ENCODE measurements at places on chromosomes 7 and 10.

GRCh38 chr7:18133921-18134320 lies 106.3 kb upstream of the PRPS1L1 start:
- DNase-seq: no peak

DNA sequence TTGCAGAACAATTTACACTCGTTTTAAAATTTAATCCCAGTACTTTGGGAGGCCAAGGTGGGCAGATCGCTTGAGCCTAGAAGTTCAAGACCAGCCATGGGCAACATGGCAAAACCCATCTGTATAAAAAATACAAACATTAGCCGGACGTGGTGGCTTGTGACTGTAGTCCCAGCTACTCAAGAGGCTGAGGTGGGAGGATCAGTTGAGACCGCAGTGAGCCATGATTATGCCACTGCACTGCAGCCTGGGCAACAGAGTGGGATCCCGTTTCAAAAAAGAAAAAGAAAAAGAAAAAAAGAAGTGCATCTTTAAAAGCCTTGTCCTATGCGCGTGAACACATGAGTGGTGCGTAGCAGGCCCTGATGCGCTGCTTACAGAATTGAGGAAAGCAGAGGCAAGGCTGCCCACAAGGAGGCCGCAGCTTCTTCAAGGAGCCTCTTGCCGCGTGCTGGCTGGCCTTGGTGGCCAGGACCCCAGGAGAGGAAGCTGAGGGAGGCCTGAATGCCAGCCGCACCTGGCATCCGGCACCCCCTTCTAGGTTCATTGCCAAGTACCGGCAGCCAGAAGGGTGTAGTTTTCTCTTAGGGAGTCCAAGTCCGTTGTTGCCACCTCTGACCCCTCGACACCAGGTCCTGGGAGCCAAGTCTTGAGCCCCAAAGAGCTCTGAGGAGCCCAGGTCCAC lies 124.5 kb downstream of the UBE2H start:
- DNase-seq: no peak

GRCh38 chr7:76267107-76267893 lies 35.2 kb upstream of the HSPB1 start:
- no peak for DNase-seq

GRCh38 chr7:151899513-151900360 lies 22.8 kb upstream of the PRKAG2 start:
- DNase-seq: no peak

DNA sequence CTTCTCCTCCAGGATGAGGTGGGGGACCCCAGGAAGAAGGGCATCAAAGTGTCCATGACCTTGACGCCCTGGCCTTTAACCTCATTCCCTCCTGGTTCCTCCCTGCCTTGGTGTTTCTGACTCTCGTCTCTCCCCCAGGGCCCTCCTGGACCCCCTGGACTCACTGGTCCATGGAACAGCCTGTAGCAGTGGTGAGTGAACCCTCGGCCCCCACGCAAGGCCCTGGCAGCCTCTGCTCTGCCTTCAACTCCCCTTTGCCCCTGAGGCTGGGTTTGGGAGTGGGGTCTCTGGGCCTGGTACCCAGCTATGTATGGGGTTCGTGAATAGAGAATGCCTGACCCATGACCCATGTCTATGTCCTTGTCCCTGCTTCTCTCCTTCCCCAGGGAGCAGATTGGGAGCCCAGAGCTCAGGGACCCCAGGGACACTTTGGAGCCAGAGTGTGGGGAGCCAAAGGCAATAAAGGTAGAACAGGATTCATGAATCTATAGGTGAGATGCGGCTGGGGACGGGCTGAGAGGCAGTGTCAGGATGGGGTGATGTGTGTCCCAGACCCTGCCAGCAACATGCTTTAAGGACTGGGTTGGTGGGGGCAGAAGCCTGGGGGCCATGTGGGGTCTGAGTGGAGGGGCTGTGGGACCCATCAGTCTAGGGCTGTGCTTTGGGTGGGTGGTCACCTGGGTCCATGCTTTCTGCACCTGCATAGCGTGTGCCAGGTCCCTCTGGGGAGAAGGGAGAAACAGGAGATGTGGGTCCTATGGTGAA lies 18.4 kb upstream of the VOPP1 start:
- DNase-seq: no peak

DNA sequence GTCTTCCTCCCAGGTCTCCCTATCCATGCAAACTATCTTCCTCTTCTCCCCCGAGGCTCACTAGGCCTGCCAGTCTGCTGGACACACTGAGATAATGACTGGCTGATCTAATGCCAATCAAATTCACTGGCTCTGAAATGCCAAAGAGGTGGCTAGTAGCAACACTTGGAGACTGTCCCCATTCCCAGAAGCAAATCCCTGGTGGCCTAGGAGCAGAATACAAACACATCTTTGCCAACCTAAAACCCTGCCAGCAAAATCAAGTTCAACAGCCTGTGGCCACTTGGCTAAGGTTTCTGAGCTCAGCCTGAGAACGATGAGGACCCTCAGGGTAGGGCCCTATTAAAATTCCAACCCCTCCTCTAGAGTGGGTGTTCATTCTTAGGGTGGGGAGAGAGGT lies 46.6 kb downstream of the SH3PXD2A start:
- DNase-seq: no peak

All from astrocyte of the cerebellum (primary cell).